ENCODE measurements at places on chromosomes 16 and 17. TPM values are rescaled to one million over a fixed set of nuclear protein-coding genes. Genes with fewer than 3 reads are reported as not detected.

DNA sequence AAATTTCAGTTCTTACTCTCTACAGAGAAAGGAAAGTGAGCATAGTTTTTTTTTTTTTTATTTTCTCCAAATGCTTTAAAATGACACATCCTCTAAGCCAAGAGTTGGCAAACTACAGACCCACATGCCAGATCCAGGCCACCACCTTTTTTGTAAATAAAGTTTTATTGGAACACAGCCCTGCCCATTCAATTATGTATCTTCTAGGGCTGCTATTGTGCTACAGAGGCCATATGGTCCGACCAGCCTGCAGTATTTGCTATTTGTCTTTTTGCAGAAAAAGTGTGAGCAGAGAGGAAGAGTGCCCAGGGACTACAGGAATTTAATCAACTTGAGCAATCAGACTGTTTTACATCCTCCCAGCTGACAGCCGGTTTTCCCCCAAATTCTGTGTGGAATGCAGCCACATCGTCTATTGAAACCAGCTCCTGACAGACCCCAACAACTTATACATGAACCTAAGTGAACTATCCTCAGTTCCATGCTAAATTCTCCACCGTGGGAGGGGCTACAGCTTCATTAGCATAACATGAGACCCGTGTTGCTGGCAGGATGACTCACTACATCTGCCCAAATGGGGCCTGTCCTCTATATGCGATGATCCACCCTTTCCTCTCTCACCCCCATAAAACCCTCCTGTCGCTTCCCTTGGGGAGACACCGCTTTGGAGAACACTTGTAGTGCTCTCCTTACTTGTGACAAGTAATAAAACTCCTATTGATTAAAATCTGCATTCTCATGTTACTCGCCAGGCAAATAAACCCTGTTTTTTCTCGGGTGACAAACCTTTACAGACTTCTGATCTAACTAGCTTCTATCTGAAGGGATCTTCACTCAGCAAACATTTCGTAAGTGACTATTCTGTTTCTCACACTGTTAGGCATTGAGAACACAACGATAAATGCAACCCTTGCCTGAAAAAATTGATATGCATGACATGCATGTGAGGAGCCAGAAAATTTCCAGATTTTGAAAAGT, 149.4 kb upstream of the HS3ST3A1 start:
- no peak for DNase-seq

- DNase-seq: no peak
These were observed 1.4 kb upstream of the SOCS3 start for GRCh38 chr17:78361225-78361701.

DNA sequence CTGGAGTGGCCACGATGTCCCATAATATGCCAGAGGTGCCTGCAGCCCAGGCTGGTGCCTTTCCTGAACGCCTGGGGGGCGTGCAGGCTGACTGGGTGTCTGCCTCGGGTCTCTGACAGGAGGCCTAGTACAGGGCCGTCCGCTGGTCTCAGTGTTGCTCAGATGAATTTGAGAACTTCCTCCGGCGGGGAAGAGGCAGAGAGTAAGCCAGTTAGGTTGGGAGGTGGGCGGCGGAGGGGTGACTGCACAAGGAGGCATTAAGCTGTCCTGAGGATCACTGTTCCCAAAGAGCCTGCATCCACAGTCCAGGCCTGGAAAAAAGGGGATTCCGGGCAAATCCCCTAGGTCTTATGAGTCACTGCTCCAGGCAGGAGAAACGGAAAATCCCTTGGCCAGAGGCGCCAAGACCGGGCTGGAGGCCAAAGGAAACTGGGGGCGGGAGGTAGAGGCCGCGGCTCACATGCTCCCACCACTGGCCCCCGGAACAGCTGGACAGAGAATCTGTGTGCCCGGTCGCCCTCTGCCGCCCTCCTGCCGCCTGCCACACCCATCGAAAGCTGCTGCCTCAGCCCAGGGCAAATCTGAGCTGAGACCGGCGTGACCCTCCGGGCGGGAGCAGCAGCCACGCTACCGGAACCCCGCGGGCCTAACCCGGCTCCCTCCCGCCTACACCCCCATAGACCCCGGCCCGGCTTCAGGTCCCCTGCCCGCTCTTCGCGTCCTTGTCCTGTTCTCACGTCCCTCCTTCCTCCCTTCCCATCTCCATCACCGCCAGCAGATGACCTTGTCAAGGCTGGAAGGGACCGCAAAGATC, 1.2 kb downstream of the TRIM47 start:
- DNase-seq: peak; percentile 96

The KRT33B gene
- not detected for total RNA-seq

The LRRC45 gene
- 9.8 TPM for total RNA-seq

GRCh38 chr17:45814622-45815606, 29.8 kb upstream of the SPPL2C start:
- no peak for DNase-seq

The CCL13 gene
- total RNA-seq: not detected

The IGFALS gene
- 0.43 TPM for total RNA-seq
